ENCODE measurements at places on chromosomes 3 and 15.

- no peak for DNase-seq
Observed at GRCh38 chr3:138398791-138399575, 35.4 kb upstream of the ESYT3 start.

DNA sequence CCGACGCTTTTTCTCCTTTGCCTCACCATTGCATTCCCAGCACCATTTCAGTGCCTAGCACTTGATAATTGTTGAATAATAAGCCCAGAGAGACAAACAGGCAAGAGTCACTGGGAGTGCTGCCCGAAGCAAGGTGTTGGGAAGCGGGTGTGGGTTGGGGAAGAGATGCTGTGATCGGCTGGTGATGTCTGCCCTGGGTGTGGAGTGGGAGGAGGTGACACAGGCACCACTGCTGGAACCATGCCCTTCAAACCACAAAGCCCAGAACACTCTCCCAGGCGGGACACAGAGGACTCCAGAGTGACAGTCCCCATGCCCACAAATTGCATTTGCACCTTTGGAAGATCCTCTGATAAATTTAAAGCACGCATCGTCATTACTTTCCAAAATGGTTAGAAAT, 148.2 kb downstream of the CHSY1 start:
- no peak for DNase-seq

- no peak for DNase-seq
Observed at GRCh38 chr3:155286736-155287135, 6.7 kb downstream of the STRIT1 start.

DNA sequence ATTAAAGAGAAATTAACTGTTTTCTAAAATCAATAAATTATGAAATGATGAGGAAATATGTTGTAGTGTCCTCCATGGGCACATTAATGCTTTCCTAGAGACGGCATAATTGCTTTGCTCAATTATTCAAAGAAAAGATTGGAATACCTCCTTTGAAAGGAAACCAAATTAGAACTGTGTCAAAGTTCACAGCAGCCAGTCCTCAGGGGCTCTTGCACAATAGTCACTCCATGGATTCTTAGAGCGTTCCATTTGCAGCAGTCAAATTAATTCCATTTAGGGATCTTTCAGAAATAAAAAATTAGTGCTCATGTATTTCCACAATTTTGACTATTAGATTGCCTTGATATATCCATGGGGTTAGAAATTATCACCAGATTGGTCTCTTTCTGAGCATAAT, 841.6 kb upstream of the DPPA4 start:
- DNase-seq: no peak
